Stimulated activated CD8-positive, alpha-beta memory T cell treated with anti-CD3 and anti-CD28 coated beads, Interleukin-2, amount 100 ng/mL, for 1 hour (primary cell): ENCODE measurements at places on chromosomes 2 and 18.
A peak's percentile ranks its signal among the peaks of the same experiment; 100 is the strongest.

GRCh38 chr18:49183921-49184320, 233.2 kb upstream of the SMAD7 start:
- no peak for DNase-seq

- no peak for DNase-seq
These were observed 888.0 kb upstream of the SLC39A10 start for GRCh38 chr2:194769030-194769429.

- peak; percentile 36 for DNase-seq
These were observed 31.1 kb downstream of the NAB1 start for GRCh38 chr2:190679813-190680591.

DNA sequence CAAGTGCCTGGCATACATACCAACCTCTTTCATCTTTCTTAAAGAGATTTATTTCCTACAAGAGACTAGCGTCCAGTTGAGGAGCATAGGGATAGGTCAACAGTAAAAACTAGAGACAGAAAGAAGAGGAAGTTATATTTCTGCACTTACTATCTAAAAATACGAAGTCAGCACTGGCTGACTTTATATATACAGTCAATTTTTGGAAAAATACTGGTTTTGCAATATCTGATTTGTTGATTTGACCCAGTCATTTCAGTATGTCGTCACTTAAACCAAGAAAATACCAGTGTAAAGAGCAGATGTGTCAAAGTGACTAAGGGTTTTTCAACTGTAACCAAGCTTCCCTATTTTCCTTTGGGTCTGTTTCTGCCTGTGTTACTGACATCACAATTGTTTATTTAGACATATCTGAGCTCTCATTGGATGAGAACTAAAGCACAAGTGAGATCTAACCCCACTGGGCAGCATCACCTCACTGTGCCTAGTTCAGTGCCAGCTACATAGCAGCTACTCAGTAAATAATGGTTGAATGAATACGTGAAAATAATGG, 23.0 kb downstream of the CYTIP start:
- no peak for DNase-seq

DNA sequence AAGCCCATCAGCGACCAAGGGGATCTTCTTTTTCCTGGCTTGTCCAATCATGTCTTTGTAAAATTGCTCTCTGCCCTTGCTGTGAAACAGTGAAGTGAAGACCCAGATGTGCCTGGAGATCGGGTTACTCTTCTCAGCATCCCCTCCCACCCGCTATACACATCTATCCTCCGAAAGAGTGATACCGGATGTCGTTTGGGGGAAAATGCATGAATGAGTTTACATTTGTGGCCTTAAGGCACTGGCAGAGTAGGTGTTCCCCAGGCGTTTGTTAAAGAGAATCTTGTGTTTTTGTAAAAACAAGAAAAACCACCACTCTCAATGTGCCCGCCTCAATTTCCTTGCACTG, 528.3 kb downstream of the CMPK2 start:
- DNase-seq, result no peak

DNA sequence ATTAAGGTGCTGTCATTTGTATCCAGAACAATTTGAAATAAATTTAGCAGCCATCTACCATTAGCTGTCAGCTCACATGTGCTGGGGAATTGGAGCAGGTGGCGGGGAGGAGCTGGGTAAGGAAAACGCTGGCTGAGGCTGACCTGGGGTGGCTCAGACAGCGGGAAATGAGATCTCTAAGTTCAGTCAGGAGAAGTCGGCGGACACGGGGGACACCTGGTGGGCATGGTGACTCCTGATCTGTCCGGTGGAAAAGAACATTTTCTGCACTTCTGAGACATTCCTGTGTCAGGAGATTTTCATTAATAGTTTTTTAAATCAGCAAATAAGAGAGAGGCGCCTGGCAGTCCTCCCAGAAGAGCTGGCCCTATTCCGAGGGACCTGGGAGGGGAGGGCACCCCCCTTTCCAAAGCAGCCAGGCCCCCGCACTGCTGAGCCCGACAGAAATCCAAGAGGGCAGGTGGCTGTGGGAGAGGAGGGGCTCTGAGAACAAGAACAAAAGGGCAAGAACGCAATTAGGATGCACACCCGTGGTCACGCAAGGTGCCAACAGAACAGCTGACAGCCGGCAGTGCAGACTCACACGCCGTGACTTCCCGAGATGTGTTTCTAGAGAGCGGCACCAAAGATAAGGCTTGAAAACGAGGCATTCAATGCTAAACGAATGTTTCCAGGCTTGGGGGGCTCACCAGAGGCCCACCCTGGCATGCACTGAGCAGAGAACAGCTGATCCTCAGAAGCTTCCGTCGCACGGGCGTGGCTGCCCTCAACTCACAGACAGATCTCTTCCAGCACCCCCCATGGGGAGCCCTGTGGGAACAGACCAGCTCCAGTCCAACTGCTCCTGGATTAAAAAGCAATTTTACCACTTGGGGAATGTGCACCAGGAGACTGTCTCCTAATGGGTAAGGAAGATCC, 26.4 kb downstream of the SLC66A2 start:
- DNase-seq, result no peak

GRCh38 chr18:10391506-10391905, 62.9 kb upstream of the APCDD1 start:
- no peak for DNase-seq

DNA sequence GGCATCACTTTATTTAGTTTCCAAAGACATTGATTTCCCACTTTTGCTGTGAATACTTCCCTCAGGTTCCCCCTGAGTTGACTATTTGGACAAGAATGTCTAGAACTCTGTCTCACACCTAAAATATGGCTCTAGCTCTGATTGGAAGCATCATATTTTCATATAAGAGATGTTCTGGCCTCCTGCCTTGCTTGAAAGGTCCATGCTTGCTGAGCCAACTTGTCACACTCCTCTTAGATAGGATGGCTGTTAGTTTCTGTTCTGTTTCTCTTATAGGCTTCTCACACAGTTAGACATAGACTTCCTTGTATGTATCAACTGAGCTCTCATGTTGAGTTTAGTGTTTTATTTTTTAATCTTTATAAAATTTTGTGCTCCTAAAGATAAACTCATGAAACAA, 87.1 kb downstream of the CNTNAP5 start:
- DNase-seq, result no peak

GRCh38 chr2:64260093-64260803, 116.0 kb upstream of the PELI1 start:
- no peak for DNase-seq

DNA sequence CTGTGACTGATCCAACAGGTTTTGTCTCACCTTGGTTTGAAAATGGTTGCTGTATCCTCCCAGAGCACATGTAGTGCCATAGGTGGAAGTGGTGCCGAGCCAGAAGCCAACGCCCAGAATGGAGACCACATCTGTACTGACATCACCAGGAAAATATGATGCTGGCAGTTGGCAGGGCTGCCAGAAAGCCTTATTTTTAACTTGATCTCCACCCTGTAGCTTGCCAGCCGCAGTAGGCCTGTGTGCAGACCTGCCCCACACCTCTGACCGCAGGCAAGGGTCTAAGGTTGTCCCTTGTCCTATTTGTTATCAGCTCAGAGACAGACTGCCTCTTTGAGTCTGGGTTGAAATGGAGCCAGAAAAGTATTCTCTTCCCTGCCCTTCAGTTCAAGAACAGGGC, 123.5 kb upstream of the EML6 start:
- DNase-seq, result no peak

GRCh38 chr2:205372141-205372540, 310.2 kb upstream of the NRP2 start:
- no peak for DNase-seq

- DNase-seq, result no peak
These were observed 150.7 kb upstream of the DLX2 start for GRCh38 chr2:172253190-172254052.

DNA sequence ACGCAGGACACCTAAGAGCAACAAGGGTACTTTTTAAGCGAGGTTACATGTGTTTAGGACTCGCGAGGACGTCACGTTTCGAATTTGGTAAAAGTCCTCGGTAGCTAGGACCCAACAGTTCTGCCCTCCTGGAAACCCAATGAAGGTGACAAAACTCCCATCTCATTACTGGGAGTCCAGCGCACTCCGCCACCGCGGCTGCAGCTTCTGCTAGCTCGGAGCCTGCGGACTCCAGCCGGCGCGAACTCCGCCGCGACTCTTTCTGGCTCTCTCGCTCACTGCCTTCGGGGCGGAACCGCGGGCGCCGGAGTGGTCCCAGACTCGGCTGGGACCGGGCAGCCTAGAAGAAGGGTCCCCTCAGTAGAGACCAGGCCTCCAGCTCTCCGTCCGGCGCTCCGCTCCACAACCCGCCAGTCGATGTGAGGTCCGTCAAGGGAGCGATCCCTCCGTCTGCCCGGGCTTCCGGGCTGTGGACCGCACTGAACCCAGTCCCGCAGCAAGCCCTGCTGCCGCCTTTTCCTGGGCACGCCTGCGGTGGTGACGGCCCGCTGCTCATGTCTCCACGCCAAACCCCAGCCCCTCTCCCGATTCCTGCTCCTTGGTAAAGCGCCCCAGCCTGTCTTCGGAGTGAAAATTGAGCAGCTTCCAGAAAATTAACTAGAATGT, 3.0 kb upstream of the OSR1 start:
- no peak for DNase-seq

GRCh38 chr2:40421631-40422297, 30.1 kb downstream of the SLC8A1 start:
- no peak for DNase-seq

- no peak for DNase-seq
These were observed 632.4 kb upstream of the SLC8A1 start for GRCh38 chr2:41084321-41084720.

- DNase-seq, result no peak
These were observed 102.3 kb downstream of the OSR1 start for GRCh38 chr2:19256121-19256601.

DNA sequence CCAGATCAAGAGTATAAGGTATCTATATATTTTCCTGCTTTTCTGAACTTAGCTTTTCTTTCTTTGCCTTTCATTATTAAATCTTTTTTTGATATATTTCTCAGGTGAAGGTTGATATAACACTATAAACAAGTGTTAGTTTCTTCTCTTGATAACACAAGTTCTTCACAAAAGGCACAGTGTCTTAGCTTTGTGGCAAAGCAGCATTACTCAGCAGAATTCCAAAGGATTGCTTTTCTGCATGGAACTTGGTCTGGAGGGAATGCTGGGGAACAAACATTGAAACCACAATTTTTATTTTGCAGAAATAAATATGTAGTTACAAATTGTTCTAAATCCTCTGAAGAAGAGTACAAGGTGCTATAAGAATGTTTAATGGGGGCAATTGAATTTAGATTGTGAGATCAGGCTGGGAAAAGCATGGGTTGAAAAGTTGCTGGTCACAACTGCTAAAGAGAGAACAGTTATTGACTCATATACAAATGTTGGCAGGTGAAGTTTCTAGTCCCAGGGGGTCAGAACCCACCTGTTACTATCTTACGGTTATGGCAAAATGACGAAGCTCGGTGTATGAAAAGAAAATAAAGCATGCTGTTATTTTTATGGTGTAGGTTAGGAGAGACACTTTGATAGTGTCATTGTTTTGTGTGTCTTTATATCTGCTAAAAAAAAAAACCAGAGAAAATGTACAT, 68.2 kb downstream of the UBR3 start:
- no peak for DNase-seq

GRCh38 chr18:11388755-11389680, 220.4 kb upstream of the SLC35G4 start:
- DNase-seq, result no peak

- no peak for DNase-seq
These were observed 63.4 kb upstream of the OTOS start for GRCh38 chr2:240203788-240204270.

DNA sequence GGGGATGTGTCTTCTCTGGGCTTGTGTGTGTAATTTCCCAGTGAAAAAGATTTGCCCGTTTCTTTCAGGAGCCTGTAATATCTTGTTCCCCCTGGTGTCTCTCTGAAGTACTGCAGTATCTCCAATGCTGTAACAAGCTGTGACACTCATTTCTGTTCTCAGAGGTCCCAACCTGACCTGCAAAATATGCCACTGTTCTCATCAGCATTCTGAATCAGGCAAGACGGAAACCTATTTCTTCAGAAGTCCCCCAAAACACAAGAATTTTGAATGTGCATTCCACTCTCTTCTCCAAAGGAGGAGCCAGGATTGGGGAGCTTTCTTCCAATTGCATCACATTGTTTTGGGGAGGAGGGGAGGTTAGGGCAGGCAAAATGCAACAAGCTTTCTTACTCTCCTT, 77.0 kb upstream of the CNGA3 start:
- no peak for DNase-seq

DNA sequence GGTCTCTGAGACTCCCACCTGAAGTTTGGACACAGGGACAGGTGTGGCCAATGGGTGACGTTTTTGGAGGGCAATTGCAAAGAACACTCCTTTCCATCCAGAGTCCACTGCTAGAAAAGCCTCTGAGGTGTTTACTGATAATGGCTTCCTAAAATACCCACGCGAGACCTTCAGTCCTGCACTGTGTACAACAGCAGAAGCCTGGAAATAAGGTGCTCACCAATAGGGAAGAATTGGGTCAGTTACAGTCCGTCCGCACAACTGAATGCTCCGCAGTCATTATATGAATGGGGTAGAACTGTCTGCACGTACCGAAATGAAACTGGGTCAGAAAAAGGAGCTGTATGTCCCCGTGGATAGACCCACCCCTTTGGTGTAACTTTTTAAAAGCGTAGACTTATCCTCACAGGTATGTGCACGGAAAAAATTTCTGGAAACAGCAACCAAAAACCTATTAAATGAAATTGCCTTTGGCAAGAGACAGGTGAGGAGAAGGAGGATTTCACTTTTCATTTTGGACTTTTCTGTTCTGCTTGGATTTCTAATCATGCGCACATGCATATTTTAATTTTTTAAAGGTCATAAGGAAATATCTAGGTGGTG, 29.4 kb downstream of the SDC1 start:
- no peak for DNase-seq

GRCh38 chr2:43906448-43907109, 67.8 kb downstream of the ABCG8 start:
- no peak for DNase-seq

DNA sequence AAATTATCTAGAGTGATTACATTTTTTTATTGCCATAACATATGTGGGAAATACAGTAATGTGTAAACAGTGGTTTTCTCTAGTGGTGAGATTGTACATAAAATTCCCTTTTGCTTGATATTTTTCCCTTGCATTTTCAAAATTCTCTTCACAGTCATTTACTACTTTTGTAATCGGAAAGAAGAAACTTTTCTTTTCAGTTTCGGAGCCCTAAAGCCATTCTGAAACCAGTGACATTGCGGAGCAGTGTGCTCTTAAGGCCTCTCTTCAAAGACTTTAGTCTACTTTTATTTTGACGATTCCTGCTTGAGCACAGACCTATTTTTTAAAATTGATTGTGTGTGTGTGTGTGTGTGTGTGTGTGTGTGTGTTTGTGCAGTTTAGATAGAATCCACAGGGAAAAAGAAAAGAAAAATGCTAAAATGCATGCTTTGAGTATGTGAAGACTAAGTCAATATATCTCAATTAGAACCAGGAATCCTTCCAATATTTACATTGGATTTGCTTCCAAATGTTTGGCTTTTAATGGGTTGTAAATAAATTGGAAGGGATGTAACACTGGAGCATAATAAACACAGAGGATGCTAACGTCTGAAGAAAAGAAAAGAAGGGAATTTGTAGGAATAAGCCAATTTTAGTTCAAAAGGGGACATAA, 357.4 kb downstream of the RND3 start:
- no peak for DNase-seq

- DNase-seq, result no peak
These were observed 76.3 kb upstream of the ZCCHC2 start for GRCh38 chr18:62446511-62446910.
